ENCODE measurements at places on chromosomes 5 and 9. TPM values are rescaled to one million over a fixed set of nuclear protein-coding genes. Genes with fewer than 3 reads are reported as not detected.
A peak's percentile ranks its signal among the peaks of the same experiment; 100 is the strongest.

GRCh38 chr5:73998489-73998888 lies 372.5 kb downstream of the ARHGEF28 start:
- no peak for DNase-seq

GRCh38 chr5:32115985-32116384 lies 58.1 kb downstream of the GOLPH3 start:
- DNase-seq: no peak

DNA sequence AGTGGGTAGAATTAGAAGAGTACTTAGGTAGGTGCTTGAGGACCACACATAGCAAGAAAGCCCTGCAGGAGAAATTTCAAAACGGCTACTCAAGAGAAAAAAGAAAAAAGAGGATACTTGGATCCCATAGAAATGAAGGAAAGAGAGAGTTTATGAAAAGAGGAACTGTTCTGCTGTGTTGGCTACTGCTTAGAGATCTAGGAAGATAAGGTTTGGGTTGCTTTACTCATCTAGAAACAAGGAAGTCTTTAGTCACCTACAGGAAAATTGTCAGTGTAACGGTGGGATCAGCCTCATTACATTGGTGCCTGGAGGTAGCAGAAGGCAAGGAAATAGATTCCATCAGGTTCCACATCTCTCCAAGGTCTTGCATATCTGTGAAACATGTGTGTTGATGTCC lies 14.8 kb upstream of the C5orf46 start:
- DNase-seq: no peak

DNA sequence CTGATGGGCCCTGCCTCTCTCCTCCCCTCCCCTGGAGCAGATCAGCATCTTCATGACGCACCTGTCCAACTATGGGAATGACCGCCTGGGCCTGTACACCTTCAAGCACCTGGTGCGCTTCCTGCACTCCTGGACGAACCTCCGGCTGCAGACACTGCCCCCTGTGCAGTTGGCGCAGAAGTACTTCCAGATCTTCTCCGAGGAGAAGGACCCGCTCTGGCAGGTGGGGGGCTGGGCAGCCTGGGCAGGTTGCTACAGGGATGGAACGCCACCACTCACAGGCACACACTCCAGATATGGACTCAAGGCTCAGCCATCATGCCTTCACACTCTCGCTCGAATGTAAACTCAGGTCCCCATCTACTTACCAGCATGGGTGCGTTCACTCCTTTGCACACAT lies 32.1 kb downstream of the NDST1 start:
- DNase-seq: no peak

- DNase-seq: no peak
Observed at GRCh38 chr5:146832985-146833732, 45.4 kb downstream of the PPP2R2B start.

DNA sequence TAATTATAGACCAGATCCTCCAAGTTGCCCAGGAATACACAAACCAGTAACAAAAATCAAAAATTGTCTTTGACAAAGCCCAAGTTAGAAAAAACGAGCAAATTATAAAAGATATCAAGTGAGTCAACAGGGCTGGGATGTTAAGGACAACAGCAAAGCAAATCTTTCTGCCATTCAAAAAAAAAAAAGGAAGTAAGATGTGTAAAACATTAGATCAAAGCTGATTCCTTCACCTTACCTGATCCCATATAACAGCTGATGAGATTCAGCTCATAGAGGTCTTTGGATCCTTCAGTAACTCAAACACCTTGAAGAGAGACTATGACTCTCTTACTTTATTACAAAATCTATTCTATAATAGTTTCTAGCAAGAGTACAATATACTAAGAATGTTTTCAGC lies 100.9 kb downstream of the STRBP start:
- DNase-seq: no peak

DNA sequence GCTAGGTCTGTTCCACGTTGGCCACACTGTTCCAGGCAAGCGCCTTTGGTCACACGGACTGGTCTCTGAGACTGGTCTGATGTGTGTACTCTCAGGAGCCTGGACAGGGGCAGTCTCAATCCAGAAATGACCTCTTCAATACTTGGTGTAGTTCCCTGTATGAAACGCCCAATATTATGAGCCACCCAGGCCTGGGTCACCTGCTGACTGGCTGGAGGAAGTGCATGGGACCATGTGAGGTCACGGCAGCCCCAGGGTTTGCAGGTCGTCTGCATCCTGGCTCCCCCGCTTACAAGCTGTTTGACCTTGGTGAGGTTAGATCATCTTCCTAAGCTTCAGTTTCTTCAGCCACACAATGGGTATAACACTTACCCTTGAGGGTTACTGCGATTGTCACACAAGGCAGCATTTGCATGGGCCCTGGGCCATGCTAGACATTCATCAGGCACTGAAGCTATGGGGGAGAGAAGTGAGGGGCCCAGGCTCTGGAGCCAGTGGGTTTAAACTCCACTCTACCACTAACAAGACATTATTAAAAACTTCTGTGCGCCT lies 5.2 kb upstream of the GRHPR start:
- no peak for DNase-seq

- no peak for DNase-seq
Observed at GRCh38 chr9:15696979-15697378, 144.1 kb downstream of the CCDC171 start.

- DNase-seq: no peak
Observed at GRCh38 chr5:8517456-8517855, 648.5 kb downstream of the MTRR start.

DNA sequence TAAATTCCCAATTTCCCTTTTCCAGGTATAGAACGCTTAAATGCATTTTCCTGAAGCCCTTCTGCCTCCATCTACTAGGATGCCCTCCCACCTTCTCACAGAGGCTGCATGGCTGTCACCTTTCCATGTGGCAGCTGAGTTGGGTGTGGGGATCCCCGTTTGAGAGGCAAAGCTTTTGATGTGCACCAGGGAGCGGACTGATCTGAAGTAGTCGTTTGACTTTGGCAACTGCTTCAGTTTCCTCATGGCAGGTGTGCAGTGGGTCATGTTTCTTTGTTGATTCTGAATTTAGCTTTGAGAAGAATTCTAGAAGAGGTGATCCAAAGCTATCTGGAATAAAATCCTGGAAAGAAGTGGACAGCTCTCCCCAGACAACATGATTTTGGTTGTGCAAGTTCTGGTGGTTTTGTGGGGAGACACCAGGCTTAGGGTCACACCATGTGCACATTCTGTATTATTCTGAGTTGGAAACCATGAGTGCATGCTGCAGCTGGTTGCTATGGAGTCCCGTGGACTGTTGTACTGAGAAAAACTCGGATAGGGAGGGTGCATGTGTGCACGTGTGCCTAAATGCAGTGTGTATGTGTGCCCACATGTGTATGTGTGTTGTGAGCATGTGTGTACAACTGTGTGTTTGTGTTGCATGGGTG lies 63.5 kb downstream of the GADD45G start:
- DNase-seq: no peak

- no peak for DNase-seq
Observed at GRCh38 chr5:159018855-159019254, 80.9 kb downstream of the EBF1 start.

- DNase-seq: no peak
Observed at GRCh38 chr5:83149671-83150070, 72.3 kb downstream of the XRCC4 start.

DNA sequence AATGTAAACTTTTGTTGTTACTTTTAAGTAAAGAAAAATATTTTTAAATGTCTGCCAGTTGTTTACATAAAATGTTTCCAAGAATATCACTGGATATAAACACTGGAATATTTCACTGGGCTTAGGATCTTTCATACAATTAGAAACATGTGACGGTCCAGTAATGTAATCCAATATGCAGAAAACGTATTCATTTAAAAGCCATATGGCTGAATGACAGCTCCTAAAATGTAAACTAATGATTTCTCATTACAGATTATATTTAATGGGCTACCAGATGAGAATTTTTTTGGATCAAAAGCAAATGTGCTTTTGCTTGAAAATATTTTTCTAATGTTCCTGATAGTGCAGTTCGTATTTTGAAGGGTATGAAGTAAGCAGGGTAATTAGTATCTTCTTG lies 124.3 kb downstream of the TTC39B start:
- no peak for DNase-seq

DNA sequence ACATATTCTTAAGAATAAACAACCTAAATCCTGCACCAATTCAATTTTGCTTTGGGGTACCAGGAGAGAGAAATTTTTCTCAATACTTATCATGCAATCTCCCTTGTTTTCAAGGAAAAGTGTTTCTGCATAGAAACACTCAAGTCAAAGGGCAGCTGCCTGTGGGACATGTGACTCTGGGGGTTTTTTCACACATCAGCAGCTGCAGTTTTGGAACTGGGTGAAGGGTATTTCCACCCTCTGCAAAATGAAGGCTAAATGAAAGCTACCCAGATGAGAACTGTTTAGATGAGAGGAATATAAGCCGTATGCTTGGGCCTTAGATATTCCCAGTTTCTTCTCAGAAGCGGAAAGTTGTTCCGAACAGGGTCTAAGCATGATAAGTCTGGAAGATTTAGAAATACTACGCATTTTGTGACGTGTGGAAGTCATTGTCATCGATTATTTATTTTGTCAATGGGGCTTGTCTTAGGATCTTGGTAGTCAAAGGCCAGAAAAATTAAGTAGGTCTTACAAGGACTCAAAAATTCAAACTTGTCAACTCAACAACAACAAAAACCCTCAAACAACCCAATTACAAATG lies 64.3 kb upstream of the BOD1 start:
- DNase-seq: no peak

DNA sequence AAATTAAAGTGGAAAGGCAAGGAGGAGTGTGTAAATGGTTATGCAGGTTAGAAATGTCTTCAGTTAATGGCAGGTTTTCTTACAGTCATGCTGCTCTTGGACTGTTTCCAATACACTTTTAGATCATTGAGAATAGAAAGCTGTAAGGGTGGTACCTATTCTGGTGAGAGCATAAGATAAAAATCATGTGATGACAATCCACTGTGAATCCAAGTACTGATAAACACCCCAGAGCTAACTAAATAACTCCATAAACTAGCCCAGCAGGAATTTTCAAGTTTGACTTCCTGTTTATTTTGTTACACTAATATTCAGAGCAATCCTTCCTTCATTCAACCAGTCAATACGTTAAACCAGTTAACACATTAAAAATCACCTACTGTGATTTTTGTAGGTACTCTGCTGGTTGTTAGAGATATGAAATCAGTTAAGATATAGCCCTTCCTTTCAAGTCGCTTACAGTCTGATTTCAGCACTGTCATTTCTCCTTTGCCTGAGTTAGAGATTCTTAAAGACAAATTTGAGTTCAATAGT lies 22.6 kb downstream of the VCAN start:
- no peak for DNase-seq

DNA sequence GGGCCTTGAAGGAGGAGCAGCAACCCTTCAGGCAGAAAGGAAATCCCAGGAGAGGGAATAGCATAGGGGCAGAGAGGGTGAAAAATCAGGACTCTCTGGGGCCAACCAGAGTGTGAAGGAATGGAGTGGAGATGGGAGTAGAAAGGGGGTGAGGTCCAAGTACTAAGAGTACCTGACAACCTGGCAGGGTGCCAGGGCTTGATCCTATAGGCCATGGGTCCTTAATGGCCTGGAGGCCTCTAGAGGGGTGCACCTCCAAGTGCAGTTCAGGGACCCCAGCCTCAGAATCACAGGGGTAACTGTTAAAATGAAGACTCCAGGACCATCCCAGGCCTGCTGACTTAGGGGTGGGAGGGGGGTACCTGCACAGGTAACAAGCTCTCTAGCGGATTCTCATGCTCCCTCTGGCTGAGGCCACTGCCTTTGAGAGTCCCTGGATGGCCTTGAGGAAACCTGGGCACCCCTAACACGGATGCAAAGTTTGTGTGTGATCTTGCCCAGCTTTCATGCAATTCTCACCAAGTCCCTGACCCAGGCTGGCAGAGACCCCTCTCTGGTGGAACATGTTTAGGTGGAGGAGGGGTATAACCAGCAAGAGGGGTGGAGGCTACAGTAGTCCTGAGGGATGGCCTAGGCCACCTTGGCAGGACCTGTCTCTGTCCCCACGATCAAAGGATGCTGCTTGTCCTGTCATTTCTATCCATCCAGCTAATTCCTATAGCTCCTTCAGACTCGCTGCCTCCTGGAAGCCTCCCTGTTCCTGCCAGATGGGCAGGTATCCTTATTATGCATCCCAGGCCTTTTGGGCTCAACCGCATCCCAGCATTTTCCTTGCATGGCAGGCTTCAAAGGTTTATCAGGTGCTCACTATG lies 17.6 kb upstream of the CSF1R start:
- peak; percentile 44 for DNase-seq

DNA sequence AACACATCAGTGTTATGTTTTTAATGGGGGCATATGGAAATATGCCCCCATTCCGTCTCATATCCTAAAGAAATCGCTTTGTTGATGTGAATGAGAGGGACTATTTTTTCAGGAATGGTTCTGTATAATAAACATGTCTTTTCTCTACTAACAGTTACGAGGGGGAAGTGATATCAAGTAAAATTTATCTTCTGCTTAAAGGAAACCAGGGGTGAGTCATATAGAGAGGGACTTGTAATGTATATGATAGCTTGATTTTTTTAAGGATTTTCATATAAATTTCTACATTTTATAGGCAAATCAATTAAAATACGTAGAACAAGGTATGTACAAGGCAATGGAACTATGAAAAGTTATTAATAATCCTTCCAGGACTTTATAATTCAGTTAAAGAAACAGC lies 207.1 kb downstream of the SEMA5A start:
- DNase-seq: no peak

DNA sequence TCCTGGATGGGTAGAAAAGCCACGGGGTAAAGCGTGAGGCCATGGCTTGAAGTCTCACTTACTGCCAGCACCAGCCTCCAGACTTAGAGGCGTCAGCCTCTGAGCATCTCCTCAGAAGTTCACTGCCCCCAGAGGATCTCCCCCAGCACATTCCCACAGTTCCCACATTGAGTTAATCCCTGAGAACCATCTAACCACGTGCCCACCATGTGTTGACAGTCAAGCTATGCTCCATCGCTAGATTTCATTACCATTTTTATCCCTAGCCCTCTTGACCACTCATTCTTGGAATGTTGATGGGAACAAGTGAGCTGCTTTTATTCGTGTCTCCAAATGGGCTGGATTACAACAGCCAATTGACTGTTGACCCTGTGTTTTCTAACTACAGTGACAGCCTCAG lies 283.3 kb upstream of the IRX1 start:
- no peak for DNase-seq

DNA sequence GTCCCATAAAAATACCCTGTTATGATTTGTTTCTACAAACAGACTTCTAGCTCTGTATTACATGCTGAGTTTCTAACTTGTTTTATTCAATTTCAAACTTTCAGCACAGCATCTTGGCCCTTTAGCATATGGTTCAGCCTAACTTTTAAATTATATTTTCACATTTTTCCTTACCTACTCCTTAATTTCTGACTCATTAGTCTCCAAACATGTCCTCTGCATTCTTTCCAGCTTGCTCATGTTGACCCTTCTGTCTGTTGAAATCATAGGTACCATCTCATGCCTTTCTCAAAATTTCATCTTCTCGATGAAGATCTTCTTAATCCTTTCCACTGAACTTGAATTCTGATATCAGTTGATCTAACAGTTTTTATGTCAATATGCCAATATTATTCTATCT lies 200.9 kb upstream of the RIOK2 start:
- no peak for DNase-seq

The F2R gene
- total RNA-seq: 5.4 TPM

The NAIP gene
- total RNA-seq: 5.5 TPM

The DMGDH gene
- 119 TPM for total RNA-seq

The EIF4E1B gene
- not detected for total RNA-seq

The CYLC2 gene
- total RNA-seq: not detected

The HAVCR1 gene
- total RNA-seq: 0.23 TPM

The PCDHGA7 gene
- total RNA-seq: 0.33 TPM

The SLC36A2 gene
- not detected for total RNA-seq
